ENCODE measurements at places on chromosomes 1 and 21.

GRCh38 chr1:240672132-240672811, 60.3 kb upstream of the GREM2 start:
- DNase-seq, result no peak

GRCh38 chr1:246587606-246588005, 21.4 kb downstream of the CNST start:
- DNase-seq, result no peak

DNA sequence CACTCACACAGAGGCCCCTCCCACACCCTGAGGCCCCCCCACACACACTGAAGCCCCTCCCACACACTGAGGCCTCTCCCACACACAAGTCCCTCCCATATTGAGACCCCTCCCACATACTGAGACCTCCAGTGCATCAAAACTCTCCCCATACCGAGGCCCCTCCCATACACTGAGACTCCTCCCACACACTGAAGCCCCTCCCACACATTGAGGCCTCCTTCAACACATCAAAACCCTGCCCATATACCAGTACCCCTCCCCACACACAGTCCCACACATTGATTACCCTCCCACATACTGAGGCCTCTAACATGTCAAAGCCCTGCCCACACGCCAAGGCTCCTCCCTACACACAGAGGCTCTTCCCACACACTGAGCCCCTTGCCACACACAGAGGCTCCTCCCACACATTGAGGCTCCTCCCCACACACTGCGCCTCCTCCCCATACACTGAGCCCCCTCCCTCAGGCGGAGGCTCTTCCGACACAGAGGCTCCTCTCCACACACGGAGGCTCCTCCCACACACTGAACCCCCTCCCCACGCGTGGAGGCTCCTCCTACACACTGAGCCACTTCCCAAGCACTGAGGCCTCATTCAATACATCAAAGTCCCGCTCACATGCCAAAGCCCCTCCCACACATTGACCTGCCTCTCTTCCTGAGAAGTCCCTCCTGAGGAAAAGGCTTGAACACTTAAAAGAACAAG, 392.3 kb downstream of the CAMTA1 start:
- no peak for DNase-seq

DNA sequence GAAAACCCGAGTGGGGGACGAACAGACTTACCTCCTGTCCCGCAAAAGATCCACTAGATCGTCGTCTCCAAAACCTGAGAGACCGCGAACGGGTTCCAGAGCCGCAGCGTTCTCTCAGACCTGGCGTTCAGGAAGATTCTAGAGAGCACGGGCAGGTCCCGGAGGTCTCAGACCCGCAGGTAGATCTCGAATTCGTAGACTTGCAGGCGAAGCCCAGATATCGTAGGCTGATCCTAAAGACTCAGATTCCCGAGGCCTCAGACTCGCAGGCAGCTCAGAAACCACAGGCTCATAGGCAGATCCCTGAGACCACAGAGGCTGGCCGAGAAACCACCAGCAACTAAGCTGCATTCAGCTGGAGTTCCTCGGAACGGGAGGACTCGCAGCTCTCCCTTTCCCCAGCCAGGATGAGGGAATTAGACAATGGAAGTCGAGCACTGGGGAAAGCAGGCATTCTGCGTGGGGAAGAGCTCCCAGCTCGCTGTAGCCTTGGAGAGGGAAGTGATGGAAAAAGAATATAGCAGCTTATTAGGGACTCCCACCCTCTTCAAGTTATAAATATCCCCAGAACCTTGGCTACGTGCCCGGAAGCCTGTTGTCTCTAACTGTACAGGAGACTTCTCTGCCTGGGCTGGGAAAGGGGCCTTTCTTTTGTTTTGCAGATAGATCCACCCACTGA, at the start of gene ZNF436:
ZNF436 (minus strand) TSS at position 502 of the 679 bp plus-strand sequence. CDS start 1,831 bp downstream, outside the sequence.
- peak; percentile 52 for DNase-seq

GRCh38 chr1:1142844-1143243, 27.0 kb upstream of the C1orf159 start:
- no peak for DNase-seq

DNA sequence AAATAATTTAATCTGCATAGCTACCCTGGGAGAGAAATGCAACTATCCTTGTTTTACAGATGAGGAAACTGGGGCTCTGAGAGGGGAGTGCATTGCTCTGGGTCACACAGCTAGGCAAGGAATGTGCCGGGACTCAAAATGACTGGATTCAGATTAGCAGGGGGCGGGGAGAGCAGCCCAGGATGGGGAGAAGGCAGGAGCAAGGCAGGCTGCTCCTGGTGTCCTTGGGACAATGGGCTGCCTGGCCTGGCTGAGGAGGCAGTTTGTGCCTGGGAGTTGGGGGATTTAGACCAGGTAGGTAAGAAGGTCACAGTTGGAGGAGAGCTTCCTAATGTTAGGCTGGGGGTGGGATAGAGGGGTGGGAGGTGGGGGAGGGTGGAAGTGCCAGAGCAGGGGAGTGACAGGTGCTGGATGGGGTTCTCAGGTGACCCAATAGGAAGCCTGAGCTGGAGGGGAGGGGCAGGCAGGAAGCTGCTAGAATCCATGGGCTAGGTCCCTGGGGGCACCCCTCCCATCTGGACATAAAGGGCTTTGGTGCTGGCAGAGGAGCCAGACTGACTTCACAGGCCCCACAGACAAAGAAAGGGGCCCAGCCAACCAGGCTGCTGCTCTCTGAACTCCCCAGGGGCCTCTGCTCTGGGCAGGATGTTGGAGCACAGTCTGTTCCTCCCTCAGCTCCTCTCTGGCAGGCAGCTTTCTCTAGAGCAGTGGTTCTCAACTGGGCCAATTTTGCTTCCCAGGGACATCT, 29.0 kb downstream of the TRIM62 start:
- no peak for DNase-seq

GRCh38 chr1:98316286-98316905, 345.1 kb upstream of the SNX7 start:
- DNase-seq, result no peak

- DNase-seq, result no peak
Measured at GRCh38 chr21:37371041-37371397, 4.4 kb downstream of the DYRK1A start.

GRCh38 chr21:17667256-17667655, 54.6 kb upstream of the BTG3 start:
- DNase-seq, result no peak

GRCh38 chr1:147628441-147628840, 41.9 kb downstream of the ACP6 start:
- DNase-seq, result no peak

DNA sequence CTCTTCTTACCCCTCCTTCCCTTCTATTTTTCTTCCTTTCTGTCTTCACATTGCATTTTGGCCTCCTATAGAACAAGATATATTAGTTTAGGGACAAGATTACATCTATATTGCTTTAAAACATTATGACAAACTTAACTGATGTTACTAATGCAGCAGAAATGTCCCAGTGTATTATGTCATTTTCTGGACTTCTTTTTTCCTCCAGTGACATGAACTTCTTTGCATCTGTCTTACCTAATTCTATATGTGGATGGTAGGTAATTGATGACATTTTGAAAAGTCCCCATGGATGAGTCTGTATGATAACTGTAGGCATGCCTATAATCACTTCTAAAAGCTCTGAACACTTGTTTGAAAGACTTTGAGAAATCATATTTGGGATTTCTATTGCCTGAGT, 89.5 kb downstream of the FNBP1L start:
- DNase-seq, result no peak

DNA sequence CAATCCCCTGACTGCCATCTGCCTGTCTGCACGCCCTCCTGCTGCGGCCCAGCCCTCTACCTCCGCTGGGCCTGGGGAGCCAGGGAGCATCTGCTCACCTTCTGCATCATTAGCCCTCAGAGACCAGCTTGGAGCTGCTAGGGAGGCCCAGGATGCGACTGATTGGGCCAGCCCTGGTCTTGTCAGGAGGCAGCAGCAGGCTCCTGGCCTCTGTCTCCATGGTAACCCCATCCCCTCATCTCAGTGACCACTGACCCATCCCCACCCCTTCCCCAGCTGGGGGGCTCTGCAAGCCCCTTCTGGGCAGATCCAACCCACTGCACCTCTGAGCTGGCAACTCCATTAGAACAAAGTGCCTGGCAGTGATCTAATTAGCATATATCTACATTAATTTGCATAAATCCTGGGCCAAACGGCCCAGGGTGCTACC, 37.7 kb downstream of the NKAIN1 start:
- no peak for DNase-seq

Data from kidney glomerular epithelial cell (primary cell).